ENCODE measurements at places on chromosomes 11 and 22.

GRCh38 chr22:44620129-44620840, 81.7 kb upstream of the PRR5 start:
- peak; percentile 59 for DNase-seq

- DNase-seq: no peak
Measured at GRCh38 chr11:113663567-113663966, 42.5 kb downstream of the TMPRSS5 start.

- no peak for DNase-seq
Measured at GRCh38 chr22:46866591-46866990, 104.1 kb downstream of the TBC1D22A start.

GRCh38 chr11:1834779-1835670, at the start of gene SYT8:
Gene SYT8, plus strand, starts transcription at chr11:1834990. Its CDS starts 116 bp downstream, at chr11:1835106.
- DNase-seq: no peak

GRCh38 chr22:36552289-36552688, 23.3 kb upstream of the EIF3D start:
- no peak for DNase-seq

DNA sequence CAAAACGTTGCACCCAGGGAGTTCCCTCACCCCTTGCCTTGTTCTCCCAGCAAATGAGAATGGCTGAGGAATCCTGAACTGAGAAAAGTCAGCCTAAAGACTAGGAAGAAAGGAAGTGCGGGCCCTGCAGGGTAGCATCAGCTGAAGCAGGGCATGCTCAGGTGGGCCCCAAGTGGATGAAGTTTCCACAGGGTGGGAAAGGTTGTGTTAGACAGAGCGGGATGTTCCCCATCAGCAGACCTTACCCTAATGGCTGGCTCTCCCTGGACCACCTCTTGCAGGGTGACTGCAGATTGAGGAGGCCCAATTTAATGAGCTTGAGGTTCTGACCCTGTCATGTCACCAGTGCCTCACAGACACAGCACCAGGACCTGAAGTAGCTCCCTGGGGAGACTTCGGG, 81.5 kb upstream of the MYOD1 start:
- no peak for DNase-seq

DNA sequence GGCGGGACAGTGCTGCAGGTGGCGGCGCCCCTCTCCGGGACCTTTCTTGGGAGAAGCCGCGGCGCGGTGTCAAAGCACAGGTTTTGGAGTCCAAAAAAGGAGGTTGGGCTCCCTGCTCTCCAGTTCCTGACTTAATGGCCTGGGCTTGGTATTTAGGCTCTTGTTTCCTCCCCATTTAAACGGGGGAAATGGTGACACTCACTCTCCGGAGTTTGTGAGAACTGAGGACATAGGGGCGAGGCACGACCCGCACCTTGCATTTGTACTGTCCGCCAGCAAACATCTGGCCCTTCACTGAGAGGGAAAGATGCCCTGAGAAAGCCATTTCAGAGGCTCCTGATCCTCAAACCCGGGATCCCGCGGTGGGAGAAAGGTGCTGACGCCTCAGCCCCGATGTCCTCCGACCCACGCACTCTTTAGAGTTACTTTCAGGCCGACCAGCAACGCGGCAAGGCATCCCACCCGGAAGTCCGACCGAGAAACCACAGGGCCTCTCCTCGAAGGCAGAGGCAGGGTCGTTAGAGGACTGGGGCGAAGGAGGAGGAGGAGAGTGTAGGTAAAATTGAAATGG, 2.9 kb upstream of the WDR74 start:
- no peak for DNase-seq

- DNase-seq: no peak
Measured at GRCh38 chr22:37020192-37020479, 594 bp downstream of the MPST start.

DNA sequence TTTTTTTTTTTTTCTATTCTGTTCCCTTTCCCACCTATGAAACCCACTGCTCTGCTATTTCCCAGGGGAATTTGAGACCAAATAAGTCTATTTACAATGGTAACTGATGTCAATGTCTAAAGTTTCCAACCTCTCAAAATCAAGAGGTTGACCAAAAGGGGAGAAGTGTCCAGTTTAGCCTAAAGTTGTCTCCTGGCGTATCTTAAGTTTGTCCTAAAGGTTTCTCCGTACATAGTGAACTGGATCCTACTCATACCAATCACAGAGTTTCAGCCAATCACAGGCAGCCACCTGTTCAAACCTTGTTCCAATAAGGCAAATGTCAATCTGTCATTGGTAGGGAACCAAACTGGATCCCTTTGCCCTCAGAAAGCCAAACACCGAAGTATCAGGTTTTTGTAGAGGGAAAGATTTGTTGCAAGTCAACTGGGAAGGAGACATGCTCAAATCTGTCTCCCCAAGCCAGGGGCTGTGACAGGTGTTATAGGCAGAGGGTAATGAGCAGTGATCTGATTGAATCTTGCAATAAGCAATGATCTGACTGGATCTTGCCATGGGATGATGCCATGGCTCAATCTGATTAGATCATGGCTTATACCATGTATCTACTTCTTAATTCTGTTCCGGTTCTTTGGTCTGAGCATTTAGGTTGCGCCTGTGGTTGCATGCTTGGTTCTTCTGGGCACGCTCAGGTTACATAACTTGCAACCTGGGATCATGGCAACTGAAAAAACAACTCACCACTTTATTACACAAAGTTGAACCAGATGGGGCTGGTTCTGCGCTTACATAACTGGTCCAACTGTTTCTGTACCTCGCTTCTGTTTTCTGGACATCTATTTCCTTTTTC, 1.1 kb upstream of the VPS37C start:
- DNase-seq: peak; percentile 18

- no peak for DNase-seq
Measured at GRCh38 chr11:120336641-120337354, 585 bp downstream of the ARHGEF12 start.

GRCh38 chr11:43282607-43283440, 29.0 kb upstream of the API5 start:
- DNase-seq: peak; percentile 35

- DNase-seq: no peak
Measured at GRCh38 chr11:90722552-90723190, 499.8 kb upstream of the CHORDC1 start.

- DNase-seq: no peak
Measured at GRCh38 chr11:69375316-69376154, 81.6 kb downstream of the MYEOV start.

- no peak for DNase-seq
Measured at GRCh38 chr11:74691755-74692154, 39.5 kb downstream of the CHRDL2 start.

DNA sequence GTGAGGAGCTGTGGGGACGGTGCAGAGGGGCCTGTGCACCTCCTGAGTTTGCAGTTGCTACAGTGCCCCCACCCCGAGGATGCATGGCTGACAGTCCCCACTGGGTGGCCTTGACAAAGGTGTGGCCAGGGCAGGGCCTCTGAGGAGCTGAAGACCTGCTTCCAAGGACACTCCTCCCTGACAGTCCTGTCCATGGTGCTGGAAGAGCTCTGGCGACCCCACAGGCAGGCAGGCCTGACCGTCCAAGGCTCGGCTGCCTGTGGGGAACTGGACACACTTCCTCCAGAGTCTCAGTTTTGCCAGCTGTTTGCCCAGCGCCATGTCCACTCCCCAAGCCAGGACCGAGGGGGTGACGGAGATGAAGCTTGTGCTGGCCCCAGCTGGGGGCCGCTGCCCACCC, 32.7 kb downstream of the BRSK2 start:
- no peak for DNase-seq

DNA sequence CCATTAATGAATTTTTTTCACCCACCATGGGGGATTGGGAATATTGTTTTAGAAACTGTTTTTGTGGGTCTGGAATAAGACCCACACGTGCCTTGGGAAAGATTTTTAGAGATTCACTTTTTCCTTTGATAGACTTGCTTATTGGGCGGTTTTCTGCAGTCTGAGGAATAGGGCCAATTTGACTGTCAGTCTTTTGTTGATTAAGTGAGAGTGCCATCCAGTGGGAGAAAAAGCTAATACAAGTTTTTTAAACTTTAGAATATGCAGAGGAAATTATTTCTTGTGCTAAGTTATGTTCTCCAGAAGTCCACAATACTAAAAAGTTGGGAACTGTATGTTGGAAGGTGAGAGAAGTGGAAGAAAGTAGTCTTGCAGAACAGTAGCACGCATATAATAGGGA, 56.1 kb downstream of the PRMT3 start:
- no peak for DNase-seq

DNA sequence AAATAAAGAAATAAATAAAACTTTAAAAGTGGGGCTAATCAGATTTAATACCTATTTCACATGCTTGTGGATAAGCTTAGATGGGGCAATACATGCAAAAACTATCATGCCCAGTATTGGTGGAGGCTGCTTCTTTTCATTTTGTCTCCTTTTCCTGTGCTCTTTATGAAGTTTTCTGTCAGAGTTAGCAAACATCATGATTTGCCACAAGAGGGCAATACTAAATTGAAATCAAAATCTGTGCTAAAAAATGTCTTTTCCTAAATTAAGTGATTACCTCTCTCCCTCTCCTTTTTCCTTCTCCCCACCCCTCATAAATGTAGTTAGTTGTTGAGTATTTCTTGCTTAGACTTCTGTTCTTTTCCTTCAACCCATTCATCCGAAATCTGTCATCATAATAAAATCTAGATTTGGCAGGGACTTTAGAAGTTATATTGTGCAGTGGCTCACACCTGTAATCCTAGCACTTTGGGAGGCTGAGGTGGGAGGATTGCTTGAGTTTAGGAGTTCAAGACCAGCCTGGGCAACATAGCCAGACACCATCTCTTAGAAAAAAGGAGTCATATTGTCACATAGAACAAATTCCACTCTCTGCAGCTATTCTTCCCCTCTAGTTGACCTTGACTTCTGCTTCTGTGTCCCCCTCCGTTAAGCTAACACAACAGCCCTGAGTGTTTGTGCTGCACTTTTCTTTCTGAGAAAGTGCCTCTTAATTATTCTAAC, 4.7 kb upstream of the ARHGAP42 start:
- DNase-seq: no peak

GRCh38 chr11:15839061-15839460, 517.3 kb downstream of the SOX6 start:
- no peak for DNase-seq

DNA sequence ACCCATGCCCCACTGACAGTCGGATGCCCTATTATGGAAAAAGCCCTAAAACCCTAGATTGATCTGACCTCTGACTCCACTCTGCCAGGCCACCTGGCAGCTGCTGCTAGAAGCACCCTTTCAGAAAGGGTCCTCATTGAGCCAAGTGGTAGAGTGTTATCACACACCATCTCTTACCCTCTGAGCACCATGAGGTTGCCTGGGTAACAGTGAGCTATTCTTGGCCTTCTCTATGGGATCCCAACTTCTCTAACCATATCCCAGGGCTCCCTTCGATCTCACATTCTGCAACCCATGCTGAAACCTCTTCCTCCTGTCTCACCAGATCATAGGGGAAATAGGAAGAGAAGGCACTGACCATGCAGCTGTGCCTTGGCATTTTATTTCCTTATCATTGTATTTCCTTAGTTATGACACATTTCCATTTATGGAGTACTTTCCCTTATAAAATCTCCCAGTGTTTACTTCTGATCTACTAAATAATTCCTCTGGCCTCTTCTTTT, 52.7 kb downstream of the MPPED2 start:
- DNase-seq: no peak

DNA sequence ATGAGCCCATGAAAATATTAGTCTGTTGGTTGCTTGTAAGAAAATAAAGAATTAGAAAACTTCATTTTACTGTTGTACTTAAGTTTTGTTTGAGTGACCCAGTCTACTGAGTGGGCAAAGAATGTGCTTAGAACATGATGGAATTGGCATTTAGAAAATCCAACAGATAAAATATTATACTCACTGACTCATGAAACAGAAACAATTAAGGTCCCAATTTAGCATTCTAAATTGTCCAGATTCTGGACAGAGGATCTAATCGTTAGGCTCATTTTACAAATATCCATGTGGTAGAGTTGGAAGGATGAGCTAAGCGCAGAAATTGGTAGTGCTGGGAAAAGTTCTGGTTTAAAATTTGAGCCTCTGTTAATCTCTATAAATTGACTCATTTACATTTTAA, 45.4 kb downstream of the METTL15 start:
- DNase-seq: no peak

DNA sequence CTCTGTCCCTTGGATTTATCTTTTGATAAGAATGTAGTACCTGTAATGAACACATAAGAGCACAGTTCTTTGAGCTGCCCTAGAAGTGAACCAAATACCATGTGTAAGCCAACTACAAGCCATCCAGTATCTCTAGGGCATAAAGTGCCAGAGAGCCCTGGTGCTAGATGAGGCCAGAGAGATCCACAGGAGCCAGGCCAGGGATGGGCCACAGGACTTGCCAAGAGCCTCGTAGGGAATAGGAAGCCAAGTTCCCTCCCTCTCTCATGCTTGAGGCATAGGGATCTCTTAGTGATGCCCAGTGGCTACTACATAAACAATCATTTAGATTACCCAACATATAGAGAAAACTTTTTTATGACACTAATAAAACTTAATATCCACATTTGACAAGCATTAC, 64.8 kb upstream of the FAR1 start:
- no peak for DNase-seq

DNA sequence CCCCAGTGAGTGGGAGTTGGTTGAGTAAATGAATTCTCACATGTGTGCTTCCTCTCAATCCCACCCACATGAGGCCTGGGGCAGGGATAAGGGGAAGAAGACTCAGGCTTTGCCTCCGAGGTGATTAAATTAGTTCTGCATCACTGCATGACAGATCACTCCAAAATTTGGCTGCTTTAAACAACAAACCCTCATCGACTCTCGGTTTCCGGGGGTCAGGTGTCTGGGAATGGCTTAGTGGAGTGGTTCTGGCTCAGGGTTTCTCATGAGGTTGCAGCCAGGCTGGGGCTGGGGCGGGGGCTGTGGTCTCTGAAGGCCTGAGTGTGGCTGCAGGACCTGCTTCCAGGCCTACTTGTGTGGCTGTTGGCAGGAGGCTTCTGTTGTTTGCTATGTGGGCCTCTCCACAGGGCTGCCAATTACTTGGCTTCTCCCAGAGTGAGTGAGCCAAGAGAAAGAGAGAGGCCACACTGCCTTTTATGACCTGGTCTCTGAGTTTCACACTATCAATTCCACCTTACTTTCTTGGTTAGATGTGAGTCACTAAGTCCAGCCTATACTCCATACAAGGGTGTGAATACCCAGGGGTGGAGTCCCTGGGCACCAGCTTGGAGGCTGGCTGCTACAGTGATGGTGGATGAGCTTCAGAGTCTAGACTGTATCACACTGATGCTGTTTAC, 15.9 kb downstream of the MOGAT2 start:
- no peak for DNase-seq
